Occipital lobe (tissue), 3 donors: ENCODE measurements at places on chromosomes 2 and 18. TPM values are rescaled to one million over a fixed set of nuclear protein-coding genes. Genes with fewer than 3 reads are reported as not detected.

Gene SCG2
- total RNA-seq = 52.9 TPM

Gene IL36A
- not detected for total RNA-seq

Gene PID1
- 46.2 TPM for total RNA-seq

Gene SLC8A1
- 277 TPM for total RNA-seq

Gene VWA3B
- total RNA-seq = 0.31 TPM

Gene ARHGEF4
- 38.7 TPM for total RNA-seq

Gene DOK6
- total RNA-seq = 91.4 TPM

Gene INPP4A
- 125 TPM for total RNA-seq

Gene XIRP2
- 0.78 TPM for total RNA-seq

Gene LRATD1
- total RNA-seq = 35.7 TPM

Gene LRRTM1
- total RNA-seq = 11.9 TPM
